ENCODE measurements at places on chromosomes 2 and 18. TPM values are rescaled to one million over a fixed set of nuclear protein-coding genes. Genes with fewer than 3 reads are reported as not detected.
A peak's percentile ranks its signal among the peaks of the same experiment; 100 is the strongest.

The ANO7 gene
- 0.72 TPM for total RNA-seq

The ILKAP gene
- 20.5 TPM for total RNA-seq

The BBS5 gene
- 3.1 TPM for total RNA-seq

The PRPF40A gene
- total RNA-seq = 129 TPM

GRCh38 chr18:9673296-9674251, 34.5 kb upstream of the RAB31 start:
- peak; percentile 77 for DNase-seq

DNA sequence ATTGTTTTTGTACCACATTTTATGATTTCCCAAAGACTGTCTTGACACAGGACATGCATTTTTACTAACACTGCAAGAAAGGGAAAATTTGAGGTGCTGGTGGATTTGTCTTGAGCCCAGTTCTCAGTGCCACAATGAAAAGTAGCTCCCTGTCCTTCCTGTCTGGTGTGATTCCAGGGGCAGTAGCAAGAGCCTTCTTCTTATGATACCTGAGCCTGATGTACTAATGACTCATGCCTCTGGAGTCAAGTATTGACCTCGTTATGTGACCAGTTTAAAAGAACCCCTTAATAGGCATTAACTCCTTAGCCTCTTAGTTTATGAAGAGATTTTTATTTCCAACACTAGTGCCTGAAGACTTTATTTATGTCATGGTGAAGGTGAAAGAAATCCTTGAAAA, 728.6 kb downstream of the SLC4A3 start:
- no peak for DNase-seq

- DNase-seq = peak; percentile 73
Observed at GRCh38 chr18:35386600-35387100, 9.5 kb upstream of the ZNF396 start.

GRCh38 chr2:10302479-10303180, at the start of gene HPCAL1:
Gene HPCAL1, plus strand, starts transcription at chr2:10302904. Its CDS starts 116,854 bp downstream, at chr2:10419758.
- DNase-seq = peak; percentile 86

DNA sequence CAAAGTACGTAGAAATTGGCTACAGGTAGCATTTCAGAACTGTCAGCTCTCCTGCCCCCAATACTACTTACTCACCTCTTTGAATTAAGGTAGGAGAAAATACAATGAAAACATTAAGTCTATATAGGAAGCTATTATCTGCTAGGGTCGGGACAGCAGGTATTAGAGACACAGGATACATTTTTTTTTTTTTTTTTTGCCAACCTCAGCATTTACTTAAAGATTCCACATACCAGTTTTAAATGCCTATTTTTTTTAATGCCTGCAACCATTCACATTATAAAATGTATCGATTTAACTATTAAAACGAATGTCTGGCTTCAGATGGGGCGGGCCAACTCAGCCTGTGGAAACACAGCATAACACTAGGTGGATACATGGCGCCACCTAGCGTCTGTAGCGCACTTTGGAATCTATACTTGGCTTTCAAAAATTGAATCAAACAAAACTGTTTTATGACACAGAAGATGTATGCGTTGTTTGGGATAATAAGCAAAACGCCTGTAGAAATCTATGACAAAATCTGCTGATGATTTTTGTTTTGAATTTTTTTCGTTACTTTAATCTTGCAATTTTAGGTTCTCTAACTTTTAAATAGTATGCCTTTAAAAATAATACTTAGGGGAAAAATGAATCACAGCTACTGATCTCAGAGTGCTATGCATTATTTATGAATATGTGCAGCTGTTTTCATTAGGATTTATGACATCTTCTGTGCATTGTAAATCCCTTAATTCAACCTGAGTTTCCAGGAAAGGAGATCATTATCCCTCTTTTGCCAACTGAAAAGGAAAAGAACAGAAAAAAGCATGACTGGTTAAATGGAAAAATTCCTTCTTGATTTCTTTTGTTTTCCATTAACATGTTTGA, 261.0 kb downstream of the NYAP2 start:
- peak; percentile 59 for DNase-seq

DNA sequence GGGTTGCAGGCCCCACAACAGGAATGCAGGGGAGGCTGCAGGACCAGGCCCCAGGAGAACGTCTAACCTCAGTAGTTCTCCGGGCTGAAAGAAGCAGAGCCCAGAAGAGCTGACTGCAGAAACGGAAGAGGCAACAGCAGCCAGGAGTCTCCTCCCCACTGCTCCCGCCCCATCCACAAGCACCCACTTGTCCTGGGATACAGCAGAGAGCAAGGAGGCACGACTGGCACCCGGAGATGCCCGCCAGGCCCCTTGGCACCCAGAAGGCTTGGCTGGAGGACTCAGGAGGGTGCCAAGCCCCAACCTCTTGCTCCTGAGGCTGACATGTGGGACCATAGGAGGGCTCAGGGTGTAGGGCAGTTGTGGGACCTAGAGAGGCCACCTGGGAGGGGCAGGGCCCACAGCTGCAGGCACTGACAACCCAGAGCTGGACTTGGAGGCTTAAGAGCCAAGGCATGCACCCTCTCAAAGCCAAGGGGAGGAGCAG, 29.0 kb upstream of the TNS1 start:
- no peak for DNase-seq

- no peak for DNase-seq
Observed at GRCh38 chr2:55154525-55155030, 77.5 kb downstream of the CLHC1 start.

GRCh38 chr2:8490166-8490721, 191.6 kb upstream of the ID2 start:
- DNase-seq = no peak

GRCh38 chr2:220935789-220936321, 636.2 kb downstream of the EPHA4 start:
- no peak for DNase-seq

GRCh38 chr2:165631089-165631488, 161.6 kb downstream of the CSRNP3 start:
- no peak for DNase-seq

DNA sequence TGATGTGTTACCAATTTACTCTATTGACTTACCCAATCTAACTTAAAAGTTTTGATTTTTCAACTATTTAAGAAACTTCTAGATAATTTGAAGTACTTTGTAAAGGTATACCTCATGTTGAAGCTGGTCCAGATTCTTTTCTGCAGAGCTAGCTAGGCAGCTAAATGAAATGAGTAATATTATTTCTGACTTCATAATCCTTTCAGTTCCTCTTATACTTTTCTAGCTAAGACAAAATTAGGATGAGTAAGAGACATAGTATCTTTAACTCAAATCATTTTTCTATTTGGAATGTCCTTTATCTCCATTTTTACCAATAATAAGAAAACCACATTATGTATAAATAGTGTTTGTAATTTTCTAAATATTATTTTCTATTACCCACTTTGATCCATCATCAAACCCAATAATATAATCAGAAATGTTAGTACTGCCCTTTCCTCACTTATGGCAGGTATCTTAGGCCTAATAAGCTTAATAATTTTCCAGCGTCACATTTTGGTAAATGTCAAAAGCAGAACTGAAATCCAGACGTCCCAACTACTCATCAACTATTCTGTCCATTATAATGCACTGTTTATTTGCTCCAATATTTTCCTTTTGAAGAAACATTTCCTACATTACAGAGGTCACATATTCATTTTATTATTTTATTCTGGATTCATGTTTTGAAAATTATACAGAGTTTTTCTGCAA, 456.6 kb downstream of the THSD7B start:
- DNase-seq = no peak

DNA sequence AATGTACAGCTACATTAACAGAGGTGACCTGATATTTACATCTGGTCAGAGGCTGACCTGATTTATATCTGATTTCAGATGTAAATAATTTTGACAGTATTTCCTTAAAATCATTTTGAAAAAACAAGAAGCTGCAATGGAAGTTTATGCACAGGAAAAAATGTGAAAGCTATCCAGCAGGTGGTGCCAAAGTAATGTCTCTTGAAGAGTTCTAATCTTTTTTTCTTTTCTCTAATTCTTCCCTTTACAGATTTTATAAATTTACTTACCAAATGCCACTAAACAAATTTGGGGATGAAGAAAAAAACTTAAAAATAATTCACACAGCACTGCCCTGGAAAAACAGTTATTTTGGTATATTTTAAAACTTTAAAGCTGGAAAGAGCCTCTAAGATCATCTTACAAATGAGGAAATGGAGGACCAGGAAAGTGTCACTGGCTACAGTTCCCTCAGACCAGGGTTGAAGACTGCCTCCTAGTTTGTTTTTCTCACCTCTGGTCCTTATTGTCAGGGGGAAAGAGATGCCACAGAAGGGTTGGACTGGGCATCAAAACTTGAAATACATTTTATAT, 16.4 kb upstream of the FBLN7 start:
- peak; percentile 46 for DNase-seq

DNA sequence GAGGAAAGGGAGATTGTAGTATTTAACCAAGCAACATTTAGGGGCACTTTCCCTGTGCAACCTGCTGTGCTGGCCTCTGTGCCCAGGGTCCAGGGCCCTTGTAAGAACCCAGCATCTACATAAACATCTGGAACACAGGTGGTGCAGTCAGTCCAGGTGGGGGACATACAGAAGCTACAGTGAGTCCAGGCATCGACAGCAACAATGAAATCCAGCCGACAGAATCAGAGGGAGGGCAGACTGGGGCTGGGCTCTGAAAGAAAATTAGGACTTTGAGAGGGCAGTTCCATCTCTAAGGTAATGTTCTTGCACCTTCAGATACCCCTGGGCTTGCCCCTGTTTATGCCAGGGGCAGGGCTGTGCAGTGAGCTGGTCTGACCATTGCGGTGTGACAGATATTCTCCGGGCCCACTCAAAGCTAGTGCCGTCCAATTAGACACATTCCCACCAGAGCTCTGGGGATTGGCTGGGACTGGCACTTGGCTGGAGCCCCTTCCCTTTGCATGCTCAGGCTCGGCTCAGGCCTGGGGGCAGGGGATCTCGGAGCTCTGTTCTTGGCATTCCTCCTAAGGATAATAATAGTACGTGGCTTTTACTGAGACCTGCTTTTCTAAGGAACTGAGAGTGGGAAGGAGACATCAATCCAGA, 5.4 kb downstream of the LBH start:
- DNase-seq = no peak

- DNase-seq = no peak
Observed at GRCh38 chr2:105836840-105837692, 92.4 kb downstream of the NCK2 start.
